ENCODE measurements at places on chromosomes 3 and 15.

- no peak for DNase-seq
These were observed 66.7 kb upstream of the NANOGP8 start for GRCh38 chr15:35151782-35152181.

GRCh38 chr3:143121241-143122088 is 1.9 kb downstream of the CHST2 start:
- DNase-seq: peak; percentile 33

DNA sequence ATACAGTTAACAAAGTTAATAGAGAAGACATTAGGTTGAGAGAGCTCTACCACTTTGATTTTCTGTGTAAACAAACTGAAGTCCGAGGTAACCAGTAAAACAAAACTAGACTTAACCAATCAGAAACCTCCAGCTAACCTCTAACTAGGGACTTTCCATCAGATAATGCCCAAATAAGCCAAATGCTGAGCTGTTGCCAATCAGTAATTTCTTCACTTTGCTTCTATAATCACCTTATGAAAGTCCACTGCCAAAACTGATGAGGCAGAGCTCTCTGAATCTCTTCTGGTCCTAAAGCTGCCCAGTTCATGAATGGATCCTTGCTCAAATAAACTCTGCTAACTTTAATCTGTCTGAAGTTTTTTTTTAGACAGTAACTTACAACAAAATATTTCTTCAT is 448.0 kb upstream of the NECTIN3 start:
- DNase-seq: no peak

DNA sequence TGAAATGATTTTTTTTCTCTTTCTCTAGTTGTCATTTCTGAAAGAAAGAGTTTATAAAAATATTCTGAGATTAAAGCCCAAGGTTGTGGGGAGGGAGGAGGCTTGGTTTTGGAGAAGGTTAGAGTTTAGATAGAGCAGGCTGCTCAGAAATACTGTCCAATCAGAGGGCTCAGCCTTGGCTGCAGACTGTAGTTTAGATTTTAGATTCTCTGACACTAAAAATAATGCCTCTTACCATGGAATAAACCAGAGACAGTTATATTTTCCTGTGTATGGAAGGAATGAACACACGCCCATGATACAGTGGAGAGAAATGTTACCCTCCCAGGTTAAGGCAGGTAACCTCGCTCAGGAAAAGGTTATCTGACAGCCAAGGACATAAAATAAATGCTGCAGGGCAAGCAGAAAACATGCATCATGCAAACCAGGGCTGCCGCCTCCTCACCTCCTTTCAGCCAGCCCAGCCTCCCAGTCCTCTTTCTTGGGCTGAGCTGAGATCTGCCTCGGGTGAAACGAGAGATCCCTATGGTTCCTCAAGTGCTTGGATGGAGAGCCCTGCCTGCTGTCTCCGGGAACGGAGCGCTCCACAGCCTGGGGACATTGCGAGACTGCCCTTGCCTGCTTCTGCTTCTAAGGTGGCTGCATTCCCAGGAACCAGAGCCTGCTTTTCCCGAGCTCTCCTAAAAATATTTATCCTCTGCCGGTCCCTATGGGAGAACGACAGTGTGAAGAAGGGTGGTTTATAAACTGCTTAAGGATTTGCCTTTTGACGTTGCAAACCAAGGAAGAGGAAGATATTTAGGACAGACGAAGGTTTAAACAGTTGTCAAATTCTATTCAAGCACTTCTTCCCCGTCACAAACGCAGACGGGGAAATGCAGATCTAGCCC is 848 bp downstream of the NCEH1 start:
- DNase-seq: no peak

GRCh38 chr3:71075494-71075893 is 508.0 kb downstream of the FOXP1 start:
- DNase-seq: no peak

DNA sequence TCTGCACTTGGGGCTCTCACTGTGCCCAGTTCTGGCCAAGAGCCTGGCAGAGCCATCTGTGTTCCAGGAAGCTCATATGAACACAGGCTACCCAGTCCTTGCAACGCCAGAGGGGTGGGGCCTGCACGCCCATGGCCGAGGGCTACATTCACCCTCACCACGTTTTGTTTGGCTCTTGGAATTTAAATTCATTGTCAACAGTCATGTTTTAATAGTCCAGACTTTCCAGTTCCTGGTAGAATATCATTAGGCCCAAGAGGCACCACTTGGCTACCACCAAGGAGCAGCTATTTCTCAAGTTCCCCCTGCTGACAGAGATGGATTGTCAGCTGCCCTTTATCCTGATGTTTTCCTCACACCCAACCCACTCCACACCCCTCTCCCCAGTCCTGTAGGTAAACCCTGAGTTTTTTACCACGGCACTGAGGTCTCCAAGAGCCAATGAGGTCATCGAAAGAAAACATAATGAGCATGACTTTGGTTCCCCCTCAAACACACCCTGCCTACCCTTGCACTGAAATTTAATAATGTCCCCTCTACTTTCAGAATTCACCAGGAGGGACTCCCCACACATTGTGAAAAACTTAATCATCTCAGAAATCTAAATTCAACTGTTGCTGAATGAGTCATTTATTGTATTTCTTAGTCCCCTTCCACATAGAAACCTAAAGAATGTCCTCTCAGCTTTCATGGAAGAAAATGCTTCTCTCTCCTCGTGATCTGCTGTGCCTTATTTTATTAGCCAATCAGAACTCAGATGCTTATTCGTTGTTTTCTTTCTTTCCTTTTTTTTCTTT is 125.1 kb downstream of the SHQ1 start:
- DNase-seq: no peak

GRCh38 chr15:70765504-70766281 is 2.3 kb upstream of the UACA start:
- no peak for DNase-seq

- no peak for DNase-seq
These were observed 46.8 kb downstream of the CHST2 start for GRCh38 chr3:143166376-143166775.

Measured in activated T-helper 1 cell treated with anti-CD3 and anti-CD28 coated beads, Interleukin-2, amount 50 U/mL, for 16 hours (primary cell).